Cortex of kidney (tissue), 1 donor: ENCODE measurements at places on chromosomes 7 and 10.

GRCh38 chr7:144397086-144397485 lies 6.4 kb downstream of the NOBOX start:
- no peak for DNase-seq

GRCh38 chr7:82080254-82080927 lies 310.5 kb upstream of the HGF start:
- DNase-seq = no peak

GRCh38 chr7:106568680-106569499 lies 92.1 kb downstream of the CCDC71L start:
- no peak for DNase-seq

- DNase-seq = no peak
These were observed 25.9 kb downstream of the DNAJB12 start for GRCh38 chr10:72328829-72329204.

GRCh38 chr7:3087243-3087755 lies 43.6 kb upstream of the CARD11 start:
- DNase-seq = no peak

DNA sequence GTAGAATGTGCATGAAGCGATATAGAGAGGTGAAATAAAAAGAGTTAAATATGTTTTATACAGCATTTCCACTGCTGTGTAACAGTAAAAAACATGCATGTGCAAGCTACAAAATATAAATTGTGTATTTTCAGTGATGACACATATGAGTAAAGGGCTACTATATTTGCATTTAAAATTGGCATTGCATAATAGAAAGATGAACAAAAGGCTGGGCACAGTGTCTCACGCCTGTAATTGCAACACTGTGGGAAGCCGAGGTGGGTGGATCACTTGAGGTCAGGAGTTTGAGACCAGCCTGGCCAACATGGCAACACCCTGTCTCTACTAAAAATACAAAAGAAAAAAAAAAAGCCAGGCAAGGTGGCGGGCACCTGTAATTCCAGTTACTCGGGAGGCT lies 79.8 kb upstream of the CCDC71L start:
- no peak for DNase-seq

GRCh38 chr10:25629333-25629732 lies 304.7 kb upstream of the MYO3A start:
- DNase-seq = no peak

GRCh38 chr10:98313598-98313997 lies 45.6 kb upstream of the LOXL4 start:
- DNase-seq = no peak

GRCh38 chr10:67662415-67662814 lies 33.6 kb downstream of the CTNNA3 start:
- DNase-seq = no peak

DNA sequence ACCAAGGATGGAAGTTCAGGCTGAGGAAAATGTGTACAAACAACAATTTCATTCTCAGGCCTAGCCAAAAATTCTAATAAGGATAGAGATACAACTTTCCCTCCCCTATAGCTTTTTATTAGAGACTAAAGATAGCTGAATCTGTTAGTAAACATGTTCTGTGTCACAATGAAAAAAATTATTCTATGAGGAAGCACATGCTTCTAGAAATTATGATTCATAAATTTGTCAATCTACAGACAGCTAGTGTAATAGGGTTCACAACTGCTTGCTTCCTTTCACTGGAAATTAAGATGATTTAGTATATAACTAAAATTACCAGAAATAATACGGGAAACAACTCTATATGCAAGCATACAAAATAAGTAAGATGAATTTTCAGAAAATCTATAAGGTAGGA lies 56.6 kb downstream of the CCDC3 start:
- DNase-seq = no peak

DNA sequence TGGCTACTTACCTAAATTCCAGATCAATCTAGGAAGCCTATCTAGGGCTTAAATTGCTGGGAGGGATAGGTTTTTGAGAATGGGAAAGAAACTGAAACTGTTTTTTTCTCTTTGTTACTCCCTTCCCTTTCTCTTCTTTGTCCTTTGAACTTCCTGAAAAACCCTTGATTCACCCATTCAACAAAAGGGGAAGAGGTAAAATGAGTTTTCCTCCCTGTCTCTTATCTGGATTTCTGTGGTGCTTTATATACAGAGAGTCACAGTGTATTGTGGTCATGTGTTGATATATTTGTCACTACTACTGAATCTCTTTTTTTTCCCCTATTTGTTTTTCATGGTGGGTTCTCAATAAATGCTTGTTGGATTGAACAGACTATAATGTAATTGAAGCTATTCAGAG lies 19.8 kb upstream of the NUP205 start:
- DNase-seq = no peak

DNA sequence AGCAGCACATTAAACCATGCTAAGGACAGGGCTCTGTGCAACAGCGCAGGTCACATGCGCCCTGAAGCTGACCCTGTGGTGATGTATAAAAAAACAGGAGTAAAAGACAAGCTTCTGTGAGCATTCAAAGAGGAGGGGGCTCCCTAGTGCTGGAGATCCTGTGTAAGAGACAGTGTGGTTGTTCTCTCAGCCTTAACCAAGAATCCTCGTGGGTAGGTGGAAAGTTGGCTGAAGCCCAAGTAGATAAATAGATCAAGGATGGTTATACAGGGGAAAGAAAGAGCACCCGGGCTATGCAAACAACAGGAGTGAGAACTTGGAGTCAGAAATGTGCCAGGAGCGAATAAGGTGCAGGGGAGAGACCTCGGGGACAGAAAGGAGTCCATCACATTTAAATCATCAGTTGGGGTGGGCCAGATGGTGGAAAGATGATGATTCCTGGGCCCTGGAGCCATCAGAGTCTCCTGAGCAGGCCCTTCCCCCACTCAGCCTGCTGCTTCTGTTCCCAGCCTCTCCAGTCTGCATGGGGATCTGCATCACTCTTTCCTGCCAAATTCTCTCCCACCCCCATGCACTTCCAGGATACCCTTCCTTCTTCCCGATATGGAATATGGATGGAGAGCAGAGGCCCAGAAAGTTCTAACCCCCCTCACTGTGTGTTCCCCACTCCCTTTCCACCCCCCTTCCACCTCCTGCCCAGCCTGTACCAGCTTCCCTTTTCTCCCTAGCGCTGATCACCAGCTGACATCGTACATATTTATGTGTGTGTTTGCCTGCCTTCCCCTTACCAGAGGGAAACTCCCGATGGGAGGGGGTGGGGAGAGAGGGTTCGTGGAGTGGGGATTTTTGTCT lies 78.1 kb upstream of the PRR15 start:
- DNase-seq = no peak

GRCh38 chr10:88913788-88914187 lies 33.7 kb downstream of the STAMBPL1 start:
- DNase-seq = no peak

- no peak for DNase-seq
These were observed 149.6 kb downstream of the BICC1 start for GRCh38 chr10:58662314-58662713.

- no peak for DNase-seq
These were observed 553.8 kb downstream of the GRM8 start for GRCh38 chr7:126698909-126699308.

DNA sequence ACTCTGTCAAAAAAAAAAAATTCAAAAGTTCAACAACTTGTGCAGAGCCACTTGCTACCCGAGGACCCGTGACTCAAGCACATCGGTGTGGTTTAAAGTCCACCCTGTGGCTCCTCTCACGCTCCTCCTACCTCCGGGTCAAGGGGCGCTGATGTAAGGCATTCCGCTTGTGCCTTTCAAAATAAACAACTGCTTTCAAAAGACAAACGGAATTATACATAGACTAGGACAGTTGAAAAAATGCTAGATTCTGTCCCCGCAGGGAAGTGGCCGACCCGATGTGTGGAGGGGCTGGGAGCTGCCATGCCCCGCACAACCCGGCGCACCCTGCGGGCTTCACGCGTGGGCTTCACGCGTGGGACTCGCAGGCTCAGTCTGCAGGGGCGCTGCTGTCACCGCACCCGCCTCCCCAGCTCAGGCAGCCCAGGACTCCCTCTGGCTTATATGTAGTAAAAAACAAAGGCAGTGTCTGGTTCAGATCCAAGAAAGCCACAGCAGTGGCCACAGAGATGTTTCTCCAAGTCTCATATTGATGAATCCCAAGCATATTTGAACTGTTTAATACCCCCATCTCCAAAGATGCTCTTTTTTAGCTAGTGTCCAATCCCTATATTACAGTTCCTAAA lies 239.7 kb upstream of the INHBA start:
- DNase-seq = no peak

DNA sequence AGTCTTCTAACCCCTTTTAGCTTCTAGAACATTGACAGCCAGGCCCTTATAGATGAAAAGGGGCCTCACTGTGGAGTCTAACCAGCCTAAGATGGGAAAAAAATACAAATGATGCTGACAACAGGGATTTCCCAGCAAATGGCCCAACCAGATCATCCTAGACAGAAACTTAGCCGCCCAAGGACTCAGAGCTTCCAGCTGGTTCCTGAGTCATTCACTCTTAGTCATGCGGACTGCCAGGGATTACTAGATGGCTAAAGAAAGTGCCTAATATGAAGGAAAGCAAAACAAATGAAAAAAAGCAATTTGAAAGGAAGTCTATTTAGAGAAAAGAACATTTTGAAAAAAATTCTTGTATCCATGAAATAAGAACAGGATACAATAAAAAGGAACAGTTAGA lies 23.7 kb downstream of the TSPAN14 start:
- DNase-seq = no peak

GRCh38 chr10:116974456-116975005 lies 30.5 kb downstream of the SHTN1 start:
- DNase-seq = no peak

- DNase-seq = no peak
These were observed 66.6 kb downstream of the CAV1 start for GRCh38 chr7:116591202-116592040.

GRCh38 chr10:44581996-44582395 lies 197.1 kb upstream of the CXCL12 start:
- DNase-seq = no peak

- DNase-seq = no peak
These were observed 181.0 kb upstream of the TMEM106B start for GRCh38 chr7:12030116-12030515.

DNA sequence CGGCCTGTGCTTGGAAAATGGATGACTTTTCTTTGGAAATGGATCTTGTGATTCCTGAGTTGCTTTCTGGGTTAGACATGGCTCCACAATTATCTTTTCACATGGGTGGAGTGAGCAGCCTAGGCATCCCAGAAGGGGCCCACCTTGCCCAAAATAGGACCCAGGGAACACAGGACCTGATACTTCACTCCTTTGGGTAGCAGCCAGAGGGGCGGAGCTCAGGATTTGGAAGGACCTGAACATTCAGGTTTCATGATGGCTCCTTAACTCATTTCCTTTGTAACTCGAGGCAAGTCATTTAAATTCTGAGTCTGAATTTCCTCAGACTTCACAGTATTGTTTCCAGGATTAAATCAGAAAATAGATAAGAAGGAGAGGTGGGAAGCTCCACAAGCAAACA lies 178.3 kb upstream of the ZMIZ1 start:
- no peak for DNase-seq

- no peak for DNase-seq
These were observed 26.2 kb downstream of the ABLIM1 start for GRCh38 chr10:114631666-114632417.

- DNase-seq = no peak
These were observed 12.9 kb downstream of the COL17A1 start for GRCh38 chr10:104072786-104073185.

GRCh38 chr7:16086743-16087142 lies 334.6 kb downstream of the CRPPA start:
- no peak for DNase-seq

DNA sequence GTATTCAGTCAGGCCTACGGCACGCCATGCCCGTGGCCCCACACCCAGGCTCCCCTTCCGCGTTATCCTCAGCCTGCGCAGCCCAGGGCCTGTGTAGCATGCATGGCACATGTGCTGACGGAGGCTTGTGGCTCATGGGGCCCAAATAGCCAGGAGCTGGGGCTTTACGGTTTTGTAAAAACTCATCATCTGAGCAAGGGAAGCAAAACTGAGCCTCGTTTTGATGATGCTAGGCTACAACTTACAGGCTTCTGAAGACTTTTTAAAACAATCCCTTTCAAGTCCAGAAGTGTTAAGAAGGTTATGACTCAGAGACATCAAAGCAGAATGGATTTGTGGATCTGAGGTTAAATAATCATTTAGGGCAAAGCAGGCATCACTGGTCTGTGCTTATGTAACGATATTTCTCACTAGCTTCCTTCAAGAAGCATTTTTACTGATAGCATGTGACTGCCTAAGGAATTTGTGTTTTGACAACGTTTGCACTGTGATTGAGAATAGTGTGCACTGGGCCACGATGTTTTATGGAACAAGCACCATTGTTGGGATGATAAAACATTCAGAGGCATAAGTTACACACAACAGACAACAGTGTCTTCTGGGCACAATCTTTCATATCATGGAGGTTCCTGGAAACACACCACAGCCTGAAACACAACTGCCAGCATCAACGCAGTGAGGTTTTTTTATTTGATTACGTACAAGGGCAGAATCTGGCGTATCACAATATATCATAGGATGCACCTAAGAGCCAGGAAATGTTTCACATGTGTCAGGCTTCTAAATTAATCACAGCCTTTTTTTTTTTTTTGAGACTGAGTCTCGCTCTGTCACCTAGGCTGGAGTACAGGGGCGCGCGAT lies 274.3 kb downstream of the CCDC3 start:
- DNase-seq = no peak

DNA sequence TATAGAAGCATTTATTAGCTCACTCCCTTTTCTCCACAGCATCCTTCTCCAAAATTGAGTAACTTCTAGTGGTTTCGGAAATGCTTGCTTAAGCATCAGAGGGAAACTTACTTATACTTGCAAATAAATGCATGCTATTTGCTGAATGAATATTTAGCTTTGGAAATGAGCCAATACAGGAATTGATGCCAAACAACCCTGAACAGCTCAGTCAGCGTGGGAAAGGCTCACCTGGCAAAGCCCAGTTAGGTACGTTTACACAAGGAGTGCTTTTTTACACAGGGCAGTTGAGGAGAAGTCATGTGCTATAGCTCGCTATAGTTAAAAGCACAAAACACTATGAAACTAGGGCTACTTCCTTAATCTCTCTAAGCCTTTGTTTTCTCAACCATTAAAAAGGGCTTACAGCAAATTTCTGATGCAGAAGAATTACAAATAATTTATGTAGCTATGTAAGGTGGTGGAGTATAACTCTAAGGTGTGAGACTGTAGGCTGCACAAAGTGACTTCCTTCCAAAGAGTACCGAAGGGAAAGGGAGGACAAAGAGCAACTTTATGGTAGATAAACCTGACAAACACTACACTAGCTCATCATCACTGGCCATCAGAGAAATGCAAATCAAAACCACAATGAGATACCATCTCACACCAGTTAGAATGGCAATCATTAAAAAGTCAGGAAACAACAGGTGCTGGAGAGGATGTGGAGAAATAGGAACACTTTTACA lies 498.2 kb downstream of the PHTF2 start:
- no peak for DNase-seq

GRCh38 chr10:43075612-43076003 lies 1.3 kb upstream of the RET start:
- no peak for DNase-seq

GRCh38 chr7:92955081-92955480 lies 118.7 kb upstream of the CDK6 start:
- no peak for DNase-seq

DNA sequence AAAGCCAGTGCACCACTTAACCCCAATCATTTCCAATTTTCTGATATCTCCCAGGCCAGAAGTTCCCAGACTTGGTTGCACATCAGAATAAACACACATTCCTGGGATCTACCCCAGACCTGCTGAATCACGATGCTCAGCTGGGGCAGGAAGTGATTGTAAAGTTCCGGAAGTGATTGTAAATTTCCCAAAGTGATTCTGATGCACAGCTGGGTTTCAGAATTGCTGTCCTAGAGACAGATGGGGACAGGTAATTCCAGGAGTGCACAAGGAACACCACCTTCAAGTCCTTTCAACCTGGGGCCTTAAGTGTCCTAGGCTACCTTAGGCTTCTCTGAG lies 104.2 kb upstream of the EEPD1 start:
- DNase-seq = no peak
